Vagina (tissue), 2 donors: ENCODE measurements at places on chromosomes 3 and 15.
A peak's percentile ranks its signal among the peaks of the same experiment; 100 is the strongest.

DNA sequence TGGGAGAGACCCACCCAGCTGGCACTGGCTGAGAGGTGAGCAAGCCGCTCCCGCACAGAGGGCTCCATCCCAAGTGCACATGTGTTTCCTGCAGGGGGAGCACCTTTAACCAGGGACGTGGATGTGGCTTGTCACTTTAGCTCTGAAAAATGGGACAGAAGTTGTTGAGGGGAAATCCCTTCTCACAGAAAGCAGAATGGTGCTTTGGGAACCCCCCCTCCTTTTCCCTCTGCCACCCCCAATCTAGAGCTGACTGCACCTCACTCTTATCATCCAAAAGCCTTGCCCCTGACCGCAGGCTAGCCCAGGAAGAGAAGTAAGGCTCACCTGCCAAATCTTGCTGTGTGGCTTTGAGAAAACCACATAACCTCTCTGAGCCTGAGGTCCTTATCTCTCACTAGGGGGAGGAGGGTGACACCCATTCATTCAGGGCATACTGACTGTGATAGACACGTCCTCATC lies 77.9 kb downstream of the RPN1 start:
- H3K27me3 ChIP-seq = no peaks in the 10 kb centered on the region
- H3K27ac ChIP-seq = no peak overlapping the region
- H3K4me3 ChIP-seq = no peak overlapping the region
- H3K4me1 ChIP-seq = no peaks in the 10 kb centered on the region
- H3K36me3 ChIP-seq = no peaks in the 10 kb centered on the region

DNA sequence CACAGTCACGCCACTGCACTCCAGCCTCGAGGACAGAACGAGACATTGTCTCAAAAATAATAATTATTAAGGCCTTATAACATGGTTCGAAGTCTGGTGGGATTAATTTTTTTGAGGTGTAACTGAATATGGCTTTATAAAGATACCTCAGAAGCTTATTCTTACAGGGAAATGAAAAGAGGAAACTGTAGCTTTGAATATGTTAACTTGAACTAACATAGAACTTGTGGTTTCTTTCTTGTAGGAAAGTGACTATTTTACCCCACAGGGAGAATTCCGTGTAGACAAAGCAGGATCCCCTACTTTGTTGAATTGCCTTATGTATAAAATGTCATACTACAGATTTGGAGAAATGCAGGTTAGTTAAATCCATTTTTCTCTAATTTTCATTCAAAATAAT lies 96.3 kb downstream of the STT3B start:
- H3K27ac ChIP-seq = no peak overlapping the region
- H3K27me3 ChIP-seq = no peaks in the 10 kb centered on the region
- no peak overlapping the region for H3K4me3 ChIP-seq
- H3K4me1 ChIP-seq = no peaks in the 10 kb centered on the region

DNA sequence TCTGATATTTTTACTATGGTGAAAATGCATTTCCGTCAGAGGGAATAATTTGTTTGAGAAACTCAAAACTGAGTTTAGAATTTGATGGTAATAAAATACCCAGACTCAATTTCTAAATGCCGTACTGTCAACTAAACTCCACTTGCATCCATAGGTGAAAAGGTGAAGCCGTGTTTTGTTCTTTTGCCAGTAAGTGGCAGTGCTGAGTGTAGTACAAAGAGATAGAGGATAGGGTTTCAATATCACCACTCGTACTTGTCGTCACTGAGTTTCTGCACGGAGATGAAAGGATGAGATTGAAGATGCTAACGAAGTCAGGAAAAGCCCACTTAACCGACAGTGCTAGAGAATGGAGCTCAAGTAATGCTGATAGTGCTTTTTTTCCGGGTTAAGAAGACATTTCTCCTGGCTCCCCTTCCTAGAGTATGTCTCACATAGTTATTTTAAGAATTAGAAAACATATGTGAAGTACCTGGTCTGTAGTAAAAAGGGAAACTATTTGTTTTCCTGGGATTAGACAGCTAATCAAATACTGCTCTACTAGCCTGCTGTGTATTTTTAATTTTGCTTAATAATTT lies 345.1 kb downstream of the IL5RA start:
- H3K36me3 ChIP-seq = no peaks in the 10 kb centered on the region
- H3K27ac ChIP-seq = no peak overlapping the region
- no peak for DNase-seq
- no peak overlapping the region for H3K4me3 ChIP-seq
- no peaks in the 10 kb centered on the region for H3K4me1 ChIP-seq

DNA sequence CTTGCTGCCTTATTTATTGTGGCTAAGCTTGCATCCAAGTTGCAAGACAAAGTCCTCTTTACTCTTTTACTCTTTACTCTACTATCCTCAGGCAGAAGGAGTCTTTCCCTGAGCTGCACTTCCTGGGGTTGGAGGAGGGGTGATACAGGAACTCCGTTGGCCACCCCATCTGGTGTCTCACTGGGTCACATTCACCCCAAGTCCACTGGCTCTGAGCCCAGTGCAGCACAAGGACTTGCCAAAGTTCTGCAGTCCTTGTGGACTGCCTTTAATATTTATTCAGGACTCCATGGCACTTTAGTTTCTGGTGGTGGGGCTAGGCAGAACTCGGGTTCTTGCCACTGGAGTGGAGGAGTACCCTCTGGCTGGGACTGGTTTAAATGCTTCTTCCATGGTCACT lies 165.4 kb upstream of the KCNH8 start:
- no peaks in the 10 kb centered on the region for H3K4me1 ChIP-seq
- no peak for DNase-seq
- H3K27ac ChIP-seq = no peak overlapping the region
- H3K27me3 ChIP-seq = no peaks in the 10 kb centered on the region
- no peaks in the 10 kb centered on the region for H3K36me3 ChIP-seq

GRCh38 chr3:55322638-55323037 lies 164.5 kb downstream of the WNT5A start:
- no peak for DNase-seq
- H3K27ac ChIP-seq = no peak overlapping the region
- no peaks in the 10 kb centered on the region for H3K36me3 ChIP-seq
- no peaks in the 10 kb centered on the region for H3K27me3 ChIP-seq
- no peak overlapping the region for H3K4me3 ChIP-seq
- peaks cover 8% of the 10 kb centered on the region for H3K4me1 ChIP-seq

GRCh38 chr15:32784581-32784980 lies 66.8 kb downstream of the GREM1 start:
- no peak overlapping the region for H3K4me3 ChIP-seq
- DNase-seq = no peak
- H3K27me3 ChIP-seq = no peaks in the 10 kb centered on the region
- H3K36me3 ChIP-seq = no peaks in the 10 kb centered on the region
- H3K27ac ChIP-seq = no peak overlapping the region

GRCh38 chr15:40338921-40339620 lies 1.7 kb downstream of the CCDC9B start:
- H3K4me1 ChIP-seq = peaks cover 89% of the 10 kb centered on the region
- DNase-seq = no peak
- peak overlapping the region; percentile 45 for H3K4me3 ChIP-seq
- H3K36me3 ChIP-seq = no peaks in the 10 kb centered on the region
- H3K27me3 ChIP-seq = no peaks in the 10 kb centered on the region
- H3K27ac ChIP-seq = peak overlapping the region; percentile 94

- DNase-seq = no peak
- H3K27ac ChIP-seq = no peak overlapping the region
- H3K27me3 ChIP-seq = no peaks in the 10 kb centered on the region
- H3K36me3 ChIP-seq = peaks cover 14% of the 10 kb centered on the region
- no peak overlapping the region for H3K4me3 ChIP-seq
These were observed 120.1 kb downstream of the GALK2 start for GRCh38 chr15:49290191-49290590.

DNA sequence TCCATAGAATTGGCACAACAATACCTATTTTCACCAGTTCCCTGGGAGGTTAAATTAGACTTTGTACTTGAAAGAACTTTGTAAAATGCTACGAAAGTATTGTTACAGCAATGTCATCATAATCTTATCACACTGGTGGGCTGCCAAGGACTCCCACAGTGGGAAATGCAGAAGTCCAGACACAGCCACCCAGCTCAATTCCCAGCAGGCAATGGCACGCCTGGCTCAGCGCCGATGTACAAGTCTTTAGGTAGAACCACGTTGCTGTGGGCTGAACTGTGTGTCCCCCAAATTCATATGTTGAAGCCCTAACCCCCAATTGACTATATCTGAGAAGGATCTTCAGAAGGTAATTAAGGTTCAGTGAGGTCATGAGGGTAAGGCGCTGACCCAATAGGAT lies 12.3 kb downstream of the MYO5C start:
- DNase-seq = no peak
- H3K4me1 ChIP-seq = no peaks in the 10 kb centered on the region
- no peak overlapping the region for H3K27ac ChIP-seq
- no peaks in the 10 kb centered on the region for H3K27me3 ChIP-seq
- no peak overlapping the region for H3K4me3 ChIP-seq

- DNase-seq = no peak
- no peaks in the 10 kb centered on the region for H3K4me1 ChIP-seq
- H3K4me3 ChIP-seq = no peak overlapping the region
- no peaks in the 10 kb centered on the region for H3K36me3 ChIP-seq
These were observed 212.4 kb downstream of the IL5RA start for GRCh38 chr3:2897821-2898220.
